ENCODE measurements at places on chromosomes 6 and 20.

GRCh38 chr20:59351157-59352040, 51.0 kb downstream of the EDN3 start:
- DNase-seq, result no peak

GRCh38 chr6:56664029-56664428, 21.3 kb upstream of the DST start:
- DNase-seq, result no peak

GRCh38 chr6:29938746-29939508, 3.4 kb upstream of the HLA-A start:
- DNase-seq, result no peak

DNA sequence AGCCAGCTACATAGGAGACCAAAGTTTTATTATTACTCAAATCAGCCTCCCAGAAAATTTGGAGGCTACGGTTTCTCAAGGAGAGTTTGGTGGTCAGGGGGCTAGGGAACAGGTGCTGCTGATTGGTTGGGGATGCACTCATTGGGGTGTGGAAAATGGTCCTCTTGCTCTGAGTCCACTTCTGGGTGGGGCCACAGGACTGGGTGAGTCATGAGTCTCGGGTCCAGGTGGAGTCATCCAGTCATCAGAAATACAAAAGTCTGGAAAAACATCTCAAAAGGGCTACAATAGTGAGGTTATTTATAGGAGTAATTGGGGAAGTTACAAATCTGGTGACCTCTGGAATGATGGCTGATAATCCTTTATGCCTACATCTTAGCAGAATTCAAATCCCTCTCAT, 54.3 kb upstream of the SLC22A16 start:
- DNase-seq, result no peak

DNA sequence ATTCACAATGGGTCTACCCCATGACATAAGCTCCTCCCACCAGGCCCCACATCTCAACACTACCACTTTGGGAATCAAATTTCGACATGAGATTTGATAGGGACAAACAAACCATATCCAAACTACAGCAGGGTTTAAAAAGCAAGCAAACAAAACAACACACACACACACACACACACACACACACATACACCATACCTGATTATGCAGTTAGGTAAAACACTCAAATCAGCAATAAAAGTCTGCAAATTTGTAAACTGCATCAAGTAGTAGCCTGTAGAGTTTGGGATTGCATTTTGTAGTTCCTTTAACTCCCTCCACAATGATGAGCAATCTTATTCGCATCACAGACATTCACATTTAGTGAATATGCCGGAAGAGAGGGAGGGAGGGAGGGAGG, 32.6 kb upstream of the TNFAIP3 start:
- no peak for DNase-seq

DNA sequence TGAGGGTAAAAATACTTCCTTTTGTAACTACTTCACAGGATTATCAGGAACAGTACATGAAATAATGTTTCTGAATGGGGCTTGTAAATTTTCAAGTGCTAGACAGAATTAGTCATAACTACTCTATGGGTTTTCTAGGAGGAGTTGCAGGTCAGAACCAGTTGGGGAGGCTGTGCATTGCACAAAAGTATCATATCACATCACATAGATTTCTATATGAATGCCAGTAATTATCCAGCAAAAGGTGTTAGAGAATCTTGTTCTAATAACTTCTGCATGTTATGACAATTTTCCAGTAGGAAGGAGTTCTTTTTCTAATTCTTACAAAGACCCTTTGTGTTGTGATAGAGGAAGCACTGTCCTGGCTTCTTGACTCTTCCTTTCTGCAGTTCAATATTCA, 551.6 kb downstream of the COL12A1 start:
- no peak for DNase-seq

GRCh38 chr6:209432-210103, 82.7 kb upstream of the DUSP22 start:
- DNase-seq, result no peak

DNA sequence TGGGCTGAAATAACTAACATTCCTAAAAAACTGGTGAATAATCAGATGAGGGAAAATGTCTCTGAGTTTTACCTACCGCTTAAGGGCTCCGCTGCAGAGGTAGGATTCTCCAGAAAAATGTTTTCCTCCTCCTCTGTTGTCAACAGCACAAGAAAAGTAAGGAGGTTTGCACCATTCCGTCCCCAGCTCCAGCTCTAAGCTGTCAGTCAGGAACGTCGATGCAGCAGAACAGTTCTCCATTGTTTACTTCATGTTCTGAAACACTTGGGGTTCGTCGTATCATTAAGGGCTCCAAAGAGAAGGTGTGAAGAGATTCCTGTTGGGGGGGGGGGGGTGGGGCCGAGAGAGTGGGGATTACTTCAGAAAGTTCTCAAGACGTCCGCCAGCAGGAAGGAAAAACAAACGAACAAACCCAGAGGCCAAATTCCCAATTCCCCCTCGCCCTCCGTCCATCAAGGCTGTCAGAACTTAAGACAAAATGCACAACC, 734 bp downstream of the MMS22L start:
- DNase-seq, result no peak
